Cardiac septum (tissue), 1 donor: ENCODE measurements at places on chromosomes 11 and 22. TPM values are rescaled to one million over a fixed set of nuclear protein-coding genes. Genes with fewer than 3 reads are reported as not detected.

DNA sequence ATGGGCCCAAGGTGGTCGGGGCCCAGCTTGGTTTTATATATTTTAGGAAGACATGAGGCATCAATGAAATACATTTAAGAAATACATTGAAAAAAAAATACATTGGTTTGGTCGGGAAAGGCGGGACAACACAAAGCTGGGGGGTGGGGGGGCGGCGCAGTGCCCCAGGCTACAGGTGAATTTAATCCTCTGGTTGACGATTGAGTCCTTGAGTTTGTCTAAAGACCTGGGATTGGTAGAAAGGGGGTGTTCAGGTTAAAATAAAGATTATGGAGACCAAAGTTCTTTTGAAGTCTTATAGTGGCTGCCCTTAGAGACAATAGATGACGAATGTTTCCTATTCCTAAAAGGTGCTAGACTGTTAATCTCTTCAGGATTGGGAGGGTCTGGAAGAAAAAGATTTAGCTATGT lies 3.1 kb downstream of the IFITM1 start:
- DNase-seq, result no peak

DNA sequence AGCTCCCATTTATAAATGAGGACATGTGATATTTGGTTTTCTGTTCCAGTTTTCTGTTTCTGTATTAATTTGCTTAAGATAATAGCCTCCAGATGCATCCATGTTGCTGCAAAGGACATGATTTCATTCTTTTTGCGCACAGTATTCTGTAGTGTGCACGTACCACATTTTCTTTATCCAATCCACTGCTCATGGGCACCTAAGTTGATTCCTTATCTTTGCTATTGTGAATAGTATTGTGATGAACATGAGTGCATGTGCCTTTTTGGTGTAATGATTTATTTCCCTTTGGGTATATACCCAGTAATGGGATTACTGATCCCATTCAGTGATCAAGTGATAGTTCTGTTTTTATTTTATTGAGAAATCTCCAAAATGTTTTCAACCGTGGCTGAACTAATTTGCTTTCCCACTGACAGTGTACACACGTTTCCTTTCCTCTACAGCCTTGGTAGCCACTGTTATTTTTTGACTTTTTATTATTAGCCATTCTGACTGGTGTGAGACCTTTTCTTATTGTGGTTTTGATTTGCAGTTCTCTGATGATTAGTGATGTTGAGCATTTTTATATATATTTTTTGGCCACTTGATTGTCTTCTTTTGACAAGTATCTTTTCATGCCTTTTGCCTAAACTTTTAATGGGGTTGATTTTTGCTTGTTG lies 226.0 kb upstream of the ANO3 start:
- DNase-seq, result no peak

DNA sequence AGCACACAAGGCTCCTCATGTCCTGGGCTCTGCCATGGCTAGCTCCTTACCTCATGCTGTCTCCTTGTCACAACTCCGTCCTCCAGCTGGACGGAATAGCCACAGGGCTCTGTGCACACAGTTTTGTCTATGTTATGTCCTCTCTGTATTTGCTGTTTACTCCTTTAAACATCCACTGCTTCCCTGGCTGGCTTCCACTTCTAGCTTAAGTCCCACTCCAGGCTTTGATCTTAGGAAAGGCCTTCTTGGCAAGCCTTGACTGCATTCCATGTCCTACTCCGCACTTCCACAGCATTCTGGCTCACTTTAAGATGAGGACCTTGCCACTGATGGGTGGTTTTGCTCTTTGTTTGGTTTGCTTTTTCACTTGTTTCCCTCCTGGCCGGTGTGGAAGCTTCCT lies 22.9 kb upstream of the ROBO3 start:
- no peak for DNase-seq

- DNase-seq, result no peak
Measured at GRCh38 chr11:108341654-108342053, 118.8 kb downstream of the ATM start.

DNA sequence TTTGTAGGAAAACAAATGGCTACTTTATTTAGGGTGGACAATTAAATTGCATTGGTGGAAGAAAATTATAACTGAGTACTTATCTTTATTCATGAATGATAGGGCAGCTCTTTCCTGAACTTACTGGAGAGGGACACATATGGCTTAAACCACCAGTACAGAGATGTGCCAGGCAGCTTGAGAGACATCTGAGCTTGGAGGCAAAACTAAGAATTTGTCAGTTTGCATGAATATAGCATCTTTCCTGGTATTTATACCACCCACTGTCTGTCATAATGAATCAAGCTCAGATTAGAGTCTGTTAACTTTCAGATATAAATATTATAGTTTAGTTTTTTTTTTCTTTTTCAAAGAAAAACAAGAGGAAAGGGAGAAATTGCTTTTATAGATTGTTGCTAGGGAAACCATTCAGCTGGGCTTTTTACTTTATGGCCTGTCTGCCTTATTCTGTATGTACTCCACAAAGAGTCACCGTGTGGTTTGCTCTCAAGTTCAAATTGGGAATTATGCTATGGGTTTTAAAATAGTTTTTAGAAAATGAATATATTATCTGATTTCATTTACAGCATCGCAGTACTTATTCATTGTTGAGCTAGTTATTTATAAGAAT lies 477.0 kb upstream of the CHORDC1 start:
- no peak for DNase-seq

- DNase-seq, result no peak
Measured at GRCh38 chr11:83521647-83522596, 235.8 kb upstream of the CCDC90B start.

GRCh38 chr11:20599221-20600019 lies at the start of gene SLC6A5:
Gene SLC6A5, plus strand, starts transcription at chr11:20599608. Its CDS starts 65 bp downstream, at chr11:20599673.
- no peak for DNase-seq

EHBP1L1 gene
- 174 TPM for total RNA-seq

RTN4RL2 gene
- total RNA-seq, result 0.73 TPM

- no peak for DNase-seq
Measured at GRCh38 chr11:123107945-123108495, 46.1 kb upstream of the HSPA8 start.

DNA sequence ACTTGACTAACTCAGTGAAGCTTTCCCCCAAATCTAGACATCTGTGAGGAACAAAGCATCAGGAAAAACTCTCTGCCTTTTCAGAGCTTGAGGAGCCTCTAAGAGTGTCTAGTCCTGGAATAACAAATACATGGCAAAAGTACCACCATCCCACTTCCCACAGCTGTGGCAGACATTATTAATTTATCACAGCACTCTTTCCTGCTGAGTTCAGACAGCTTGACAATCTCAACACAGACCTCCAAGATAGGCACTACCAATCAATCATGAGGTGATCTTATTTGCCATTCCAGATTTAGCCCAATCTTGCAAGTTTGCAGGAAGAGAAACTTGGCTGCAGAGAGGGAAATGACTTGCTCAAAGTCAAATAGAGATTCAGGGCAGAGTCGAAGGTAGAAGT lies 202.8 kb downstream of the MN1 start:
- no peak for DNase-seq

GRCh38 chr11:78216571-78217287 lies 28.0 kb downstream of the USP35 start:
- DNase-seq, result no peak

DNA sequence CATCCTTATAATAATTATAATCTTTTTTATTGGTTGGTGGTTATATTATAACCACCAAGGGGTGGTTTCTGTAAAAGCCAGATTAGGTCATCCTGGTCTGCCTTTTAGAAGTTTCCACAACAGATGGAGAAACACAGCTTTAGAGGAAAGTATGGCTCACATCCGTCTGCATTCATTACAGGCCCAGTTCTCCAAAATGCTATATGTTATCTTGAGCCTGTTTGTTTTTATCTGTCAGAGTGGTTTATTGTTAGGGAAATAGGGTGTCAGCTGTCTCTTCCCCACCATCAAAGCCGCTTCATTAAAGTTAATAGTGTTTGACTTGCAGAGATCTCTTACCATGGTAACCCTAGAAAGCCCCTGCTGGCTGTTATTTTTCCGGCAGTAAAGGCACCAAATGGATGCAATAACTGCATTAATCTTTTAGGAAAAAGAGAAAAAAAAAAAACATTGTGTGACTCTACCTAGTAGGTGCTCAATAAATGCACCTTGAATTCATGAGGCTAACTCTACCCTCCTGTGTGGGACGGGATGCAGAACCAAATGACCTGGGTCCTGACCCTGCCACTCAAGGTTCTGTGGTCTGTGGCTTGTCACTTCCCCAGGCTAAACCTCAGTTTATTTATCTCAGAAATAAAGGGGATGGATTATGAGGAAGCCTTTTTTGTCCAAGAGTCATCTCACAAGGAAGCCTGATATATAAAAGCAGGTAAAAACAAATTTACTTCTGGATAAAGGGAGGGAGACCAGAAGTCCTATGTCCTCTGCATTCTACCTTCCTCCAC lies 118.3 kb downstream of the WT1 start:
- DNase-seq, result no peak

DNA sequence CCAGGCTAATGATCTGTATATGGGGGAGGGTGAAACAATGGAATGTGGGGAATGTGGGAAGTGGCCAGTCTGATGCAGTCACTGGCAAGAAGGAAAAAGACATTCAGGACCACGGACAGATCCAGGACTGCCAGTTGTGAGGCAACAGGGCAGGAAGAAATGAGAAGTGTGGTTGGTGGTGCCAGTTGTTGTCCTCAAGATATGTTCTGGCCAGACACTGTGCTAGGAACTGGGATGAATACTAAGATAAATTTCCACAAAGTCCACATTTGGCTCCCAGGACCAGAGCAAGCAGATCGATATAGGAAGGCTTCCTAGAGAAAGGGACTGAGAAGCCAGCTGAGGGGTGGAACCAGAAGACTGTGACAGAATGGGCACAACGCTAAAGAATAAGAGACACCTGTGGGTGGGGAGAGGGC lies 6.8 kb upstream of the TPBGL start:
- DNase-seq, result peak; percentile 10

- DNase-seq, result no peak
Measured at GRCh38 chr11:87361891-87362290, 324.2 kb downstream of the TMEM135 start.

DNA sequence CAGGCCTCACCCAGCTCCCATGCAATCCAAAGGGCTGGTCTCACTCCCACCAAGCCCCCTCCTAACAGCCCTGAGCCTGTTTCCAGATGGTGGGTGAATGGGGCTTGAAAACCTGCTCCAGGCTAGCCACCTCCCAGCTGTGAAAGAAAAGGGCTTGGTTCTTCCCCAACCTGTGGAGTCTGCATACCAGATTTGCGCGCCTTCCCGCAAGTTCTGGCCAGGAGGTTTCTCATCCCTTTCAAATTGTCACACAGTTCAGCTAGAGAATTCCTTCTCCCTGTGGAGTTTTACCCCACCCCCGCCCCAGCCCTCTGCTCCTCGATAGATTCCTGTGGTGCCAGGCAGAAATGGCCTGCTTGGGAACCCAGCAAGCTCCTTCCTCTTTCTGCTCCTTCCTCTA lies 734.6 kb upstream of the FAT3 start:
- no peak for DNase-seq

DNA sequence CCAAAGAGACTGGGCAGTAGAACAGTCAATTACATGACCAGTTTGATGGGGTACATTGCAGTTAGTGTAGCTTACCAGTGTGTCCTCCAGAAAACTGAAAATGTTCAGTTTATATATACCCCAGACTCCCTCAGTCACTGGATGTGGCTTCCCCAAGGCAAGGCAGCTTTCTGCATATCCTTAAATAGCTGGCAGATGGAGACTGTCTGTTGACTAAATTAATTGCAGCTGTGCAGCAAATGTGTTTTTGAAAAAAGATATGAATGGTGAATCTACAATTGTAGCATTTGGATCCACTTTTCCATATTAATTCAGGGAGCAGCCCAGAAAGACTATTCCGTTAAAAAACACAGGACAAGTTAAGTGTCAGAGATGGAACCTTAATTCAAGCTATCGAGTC lies 565.1 kb upstream of the CCDC179 start:
- no peak for DNase-seq

RTN4R gene
- 1.0 TPM for total RNA-seq

- DNase-seq, result no peak
Measured at GRCh38 chr11:133070021-133070713, 462.1 kb downstream of the OPCML start.

- DNase-seq, result no peak
Measured at GRCh38 chr22:46001426-46002106, 24.6 kb upstream of the WNT7B start.

ENTHD1 gene
- total RNA-seq, result not detected

DNA sequence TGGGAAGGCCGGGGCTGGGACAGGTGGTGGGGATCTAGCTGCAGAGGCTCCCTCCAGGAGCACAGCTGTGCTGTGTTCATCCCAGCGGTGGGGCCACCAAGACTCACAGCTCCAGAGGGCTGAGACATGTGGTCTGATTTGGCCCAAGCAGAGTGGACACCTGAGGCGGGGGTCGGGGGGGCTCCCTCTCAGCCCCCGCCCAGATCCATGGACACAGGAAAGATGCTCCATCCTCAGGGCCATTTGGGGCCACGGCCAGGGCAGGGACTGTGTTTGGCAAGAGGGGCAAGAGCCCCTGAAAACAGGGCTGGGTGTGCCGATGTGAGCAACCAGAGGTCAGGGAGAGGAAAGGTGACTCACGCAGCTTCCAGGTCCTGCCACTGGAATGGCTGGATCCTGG lies 219.4 kb downstream of the BRD1 start:
- no peak for DNase-seq

DNA sequence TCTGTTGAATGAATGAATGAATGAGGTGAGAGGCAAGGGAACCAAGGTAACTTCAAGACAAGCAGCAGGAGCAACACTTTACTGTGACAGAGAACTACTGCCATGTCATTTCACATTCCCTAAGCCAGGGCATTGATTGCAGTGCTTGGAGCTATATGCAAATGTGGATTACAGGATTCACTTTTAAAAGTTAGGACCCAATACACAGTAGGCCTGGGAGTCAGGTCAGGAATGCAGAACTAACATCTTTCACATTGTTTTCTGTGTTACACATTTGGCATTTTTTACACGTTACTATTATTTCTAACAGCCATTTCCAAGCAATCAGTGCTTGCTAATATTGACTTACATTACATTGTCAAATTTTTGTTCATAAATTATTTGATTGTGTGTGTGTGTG lies 26.2 kb upstream of the ME3 start:
- no peak for DNase-seq

GRCh38 chr11:87263264-87263838 lies 225.6 kb downstream of the TMEM135 start:
- no peak for DNase-seq

GTSE1 gene
- 0.32 TPM for total RNA-seq

MUC2 gene
- 0.03 TPM for total RNA-seq

DNA sequence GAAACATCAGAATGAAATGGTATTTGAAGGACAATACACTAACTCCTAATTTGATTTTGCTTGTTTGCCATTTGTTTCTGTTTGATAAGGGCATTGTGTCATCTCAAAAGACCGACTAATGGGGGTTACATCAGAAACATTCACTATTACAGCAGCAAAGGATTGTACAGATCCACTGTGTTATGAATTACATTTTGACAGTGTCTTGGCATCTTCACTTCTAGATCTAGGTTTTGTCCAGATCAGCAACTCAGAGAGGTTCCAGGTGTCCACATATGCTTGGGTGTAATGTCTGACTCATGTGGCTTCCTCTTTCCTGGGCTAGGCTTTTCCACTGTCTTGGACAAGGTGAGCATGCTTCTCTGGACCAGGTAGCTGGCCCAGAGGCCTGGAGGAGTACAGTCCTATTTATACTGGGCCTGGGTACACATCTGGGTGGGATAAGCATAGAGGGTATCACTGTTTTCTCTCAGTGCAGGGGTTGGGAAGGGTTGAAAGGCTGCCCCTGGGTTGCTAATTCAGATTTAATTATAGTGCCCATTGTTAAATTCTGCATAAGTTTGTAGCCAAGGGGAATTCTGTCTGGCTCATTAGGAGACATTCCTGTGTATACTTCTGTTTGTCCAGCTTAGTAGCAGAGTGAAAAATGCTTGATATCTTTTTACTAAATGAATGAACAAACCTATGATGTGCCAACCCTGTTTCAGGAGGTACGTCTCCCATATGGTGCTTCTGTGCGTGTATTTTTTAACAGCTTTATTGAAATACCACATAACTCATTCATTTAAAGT lies 23.8 kb downstream of the DDI1 start:
- DNase-seq, result no peak
